ENCODE measurements at places on chromosomes 11 and 22.

DNA sequence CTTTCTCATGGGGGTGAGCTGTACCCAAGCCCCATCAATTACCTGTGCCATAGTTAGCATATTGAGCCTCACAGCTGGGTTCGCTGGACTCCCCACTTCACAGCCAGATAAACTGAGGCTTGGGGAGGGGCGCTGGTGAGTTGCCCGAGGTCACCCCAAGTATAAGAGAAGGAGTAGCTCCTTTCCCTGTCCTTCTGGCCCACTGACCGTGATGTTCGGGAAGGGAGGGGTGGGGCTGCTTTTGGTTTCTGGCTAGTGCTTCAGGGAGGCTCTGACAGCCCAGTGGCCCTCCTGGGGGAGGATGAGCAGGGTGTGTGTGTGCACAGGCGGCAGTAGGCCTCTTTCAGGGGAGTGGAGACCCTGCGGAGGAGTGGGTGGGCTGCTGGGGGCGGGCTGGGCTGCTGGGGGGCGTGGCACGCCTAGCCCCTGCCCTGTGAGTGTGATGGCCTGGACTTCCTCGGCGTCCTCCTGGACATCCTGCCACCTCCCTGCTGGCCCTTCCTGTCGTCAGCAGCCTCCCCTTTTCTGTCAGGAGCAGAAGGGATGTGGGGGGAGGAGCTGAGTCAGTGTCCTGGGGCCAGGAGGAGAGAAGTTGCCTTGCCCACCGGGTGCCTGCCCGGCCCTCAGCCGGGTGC is 50.3 kb downstream of the TRIOBP start:
- no peak for DNase-seq

DNA sequence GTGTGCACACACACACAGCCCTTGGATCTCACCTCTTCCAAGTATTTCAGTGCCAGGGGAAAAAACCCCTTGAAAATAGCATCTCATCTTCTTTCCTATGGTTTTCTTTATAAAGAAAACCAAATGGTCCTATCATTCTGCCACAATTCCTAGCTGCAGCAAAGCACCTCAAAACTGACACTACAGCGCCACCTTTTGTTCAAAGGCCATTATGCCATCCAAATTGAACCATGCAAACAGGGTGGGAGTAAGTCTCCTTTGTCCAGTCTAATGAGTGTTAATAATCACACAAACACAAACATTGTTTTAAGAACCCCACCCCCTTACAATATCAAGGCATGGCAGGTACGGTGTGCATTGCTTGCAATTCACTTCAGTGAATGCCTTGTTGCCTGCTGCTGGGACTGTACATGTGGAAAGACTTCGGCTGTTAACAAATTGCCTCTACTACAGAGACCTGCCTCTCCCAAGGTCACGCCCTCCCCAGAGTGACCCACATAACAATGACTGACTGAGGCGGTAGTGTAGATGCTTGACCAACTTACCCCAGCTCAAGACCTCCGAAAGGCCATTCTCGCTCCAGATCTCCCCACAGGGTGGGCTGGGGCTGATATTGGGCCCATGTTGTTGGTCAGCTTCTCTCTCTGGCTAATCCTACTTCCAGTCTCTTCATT is 31.7 kb downstream of the FAM181B start:
- DNase-seq, result peak; percentile 58

- no peak for DNase-seq
Measured at GRCh38 chr11:127471662-127472061, 471.1 kb upstream of the KIRREL3 start.

DNA sequence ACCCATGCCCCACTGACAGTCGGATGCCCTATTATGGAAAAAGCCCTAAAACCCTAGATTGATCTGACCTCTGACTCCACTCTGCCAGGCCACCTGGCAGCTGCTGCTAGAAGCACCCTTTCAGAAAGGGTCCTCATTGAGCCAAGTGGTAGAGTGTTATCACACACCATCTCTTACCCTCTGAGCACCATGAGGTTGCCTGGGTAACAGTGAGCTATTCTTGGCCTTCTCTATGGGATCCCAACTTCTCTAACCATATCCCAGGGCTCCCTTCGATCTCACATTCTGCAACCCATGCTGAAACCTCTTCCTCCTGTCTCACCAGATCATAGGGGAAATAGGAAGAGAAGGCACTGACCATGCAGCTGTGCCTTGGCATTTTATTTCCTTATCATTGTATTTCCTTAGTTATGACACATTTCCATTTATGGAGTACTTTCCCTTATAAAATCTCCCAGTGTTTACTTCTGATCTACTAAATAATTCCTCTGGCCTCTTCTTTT is 52.7 kb downstream of the MPPED2 start:
- no peak for DNase-seq

DNA sequence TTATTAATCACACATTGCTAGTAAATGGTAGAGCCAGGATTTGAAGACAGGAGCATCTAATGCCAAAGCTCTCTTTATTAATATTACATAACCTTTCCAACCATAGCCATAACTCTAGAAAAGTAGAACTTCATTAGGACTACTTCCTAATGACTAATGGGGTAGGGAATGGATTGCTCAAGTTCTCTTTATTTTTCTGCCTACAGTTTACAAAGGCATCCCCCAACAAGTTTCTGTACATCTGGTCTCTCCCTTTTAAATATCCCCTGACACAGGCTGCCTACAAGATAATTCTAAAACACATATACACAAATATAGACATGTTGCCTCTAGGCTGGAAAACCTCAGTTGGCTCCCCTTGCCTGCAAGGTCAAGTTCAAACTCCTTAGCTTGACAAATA is 534.9 kb downstream of the SOX6 start:
- DNase-seq, result no peak

GRCh38 chr11:58580311-58580710 is 1.4 kb downstream of the ZFP91 start:
- no peak for DNase-seq

DNA sequence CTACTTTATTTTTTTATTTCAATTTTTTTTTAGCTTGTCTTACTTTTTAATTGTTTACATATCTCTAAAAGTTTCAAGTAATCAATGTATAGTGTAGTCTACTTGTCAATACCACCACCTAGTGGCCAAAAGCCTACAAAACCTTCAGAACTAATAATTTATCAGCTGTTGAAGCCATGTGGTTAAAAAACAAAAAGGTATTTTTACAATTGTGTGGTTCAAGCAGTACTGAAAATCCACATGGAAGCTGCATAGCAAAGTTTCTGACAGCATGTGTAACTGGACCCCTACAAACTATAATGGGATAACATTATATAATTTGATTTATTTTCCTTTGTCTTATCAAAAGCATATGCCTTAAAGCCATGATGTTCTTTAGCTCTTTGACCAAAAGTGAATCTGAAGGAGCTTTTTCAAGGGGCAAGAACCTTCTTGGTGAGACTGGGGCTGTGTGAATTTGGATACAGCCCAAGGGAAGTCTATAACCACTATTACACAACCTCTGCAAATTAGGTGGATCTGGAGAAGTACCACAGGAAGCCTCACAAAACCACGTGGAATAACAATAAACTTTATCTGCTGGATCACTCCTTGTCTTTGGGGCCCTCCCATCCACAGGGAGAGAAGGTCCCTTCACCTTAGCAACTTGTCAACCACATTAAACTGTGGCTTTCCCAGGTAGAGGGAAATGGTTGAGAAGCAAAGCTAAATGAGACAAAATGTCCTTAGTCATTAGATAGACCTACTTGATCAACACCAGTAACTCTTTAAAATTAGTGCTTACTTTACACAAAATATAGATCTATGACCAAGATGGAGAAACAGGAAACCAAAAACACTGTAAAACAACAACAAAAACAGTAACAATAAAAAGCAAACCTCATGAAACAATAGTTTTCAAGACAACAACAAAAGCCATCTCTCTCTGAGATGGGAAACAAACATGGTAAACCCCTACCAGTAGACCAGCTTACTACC is 9.9 kb downstream of the NARS2 start:
- peak; percentile 79 for DNase-seq

DNA sequence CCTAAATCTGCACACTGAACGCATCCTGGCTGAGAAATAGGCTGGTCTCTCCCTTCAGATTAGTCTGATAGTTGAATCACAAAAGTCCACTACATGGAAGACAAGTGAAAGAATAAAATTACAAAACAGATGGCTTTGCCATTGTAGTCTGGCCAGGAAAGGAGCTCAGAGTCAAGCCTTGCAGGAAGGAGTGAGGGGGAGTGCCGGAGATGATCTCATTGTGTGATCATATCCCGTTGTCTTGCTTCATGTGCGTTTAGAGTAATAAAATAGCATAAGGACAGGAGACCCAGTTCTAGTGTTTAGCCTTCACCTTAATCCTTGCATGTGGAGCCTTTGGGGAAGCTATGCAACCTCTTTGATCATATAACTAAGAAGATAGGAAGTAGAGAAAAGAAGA is 666.7 kb upstream of the RAG2 start:
- DNase-seq, result no peak
